Epithelial cell of esophagus (primary cell): ENCODE measurements at places on chromosomes 6 and 20.

GRCh38 chr6:2680264-2680922 is 70.3 kb downstream of the MYLK4 start:
- no peak for DNase-seq

GRCh38 chr6:99307295-99307907 is 42.1 kb downstream of the FAXC start:
- no peak for DNase-seq

DNA sequence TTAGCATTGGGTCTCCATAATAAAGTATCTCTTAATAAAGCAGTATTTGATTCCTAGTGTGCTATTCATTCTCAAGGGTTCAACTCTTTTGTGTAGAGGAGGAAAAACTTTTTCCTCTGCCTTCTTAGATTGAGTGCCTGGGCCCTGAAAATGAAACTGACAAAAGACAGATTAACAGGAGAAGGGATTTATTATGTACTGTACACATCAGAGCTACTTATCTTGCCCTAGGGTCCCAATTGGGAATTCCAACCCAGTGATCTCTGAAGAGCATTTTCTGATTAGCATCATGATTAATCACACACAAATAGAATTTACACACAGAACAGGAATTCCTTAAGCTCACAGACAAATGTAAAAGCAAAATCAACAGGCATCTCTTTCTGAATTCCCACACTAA is 128.9 kb downstream of the CD164 start:
- DNase-seq = no peak

DNA sequence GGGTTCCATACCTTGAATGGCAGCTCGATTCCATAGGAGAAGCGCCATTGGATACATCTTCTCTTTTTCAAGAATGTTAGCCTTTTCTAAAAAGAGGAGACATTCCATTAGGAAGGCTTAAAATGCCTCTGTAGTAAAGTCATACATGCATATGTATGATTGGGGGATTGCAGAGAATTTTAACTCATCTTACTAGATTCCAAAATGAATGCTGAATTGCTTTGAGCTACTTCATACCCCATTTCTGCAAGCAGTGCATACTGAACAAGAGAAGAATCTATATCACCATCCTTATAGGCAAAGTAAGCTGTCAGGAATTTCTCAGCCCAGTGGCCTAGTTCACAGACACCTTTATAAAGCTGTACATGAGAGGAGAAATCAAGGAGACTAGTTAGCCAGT is 80.3 kb downstream of the NDUFAF5 start:
- no peak for DNase-seq

DNA sequence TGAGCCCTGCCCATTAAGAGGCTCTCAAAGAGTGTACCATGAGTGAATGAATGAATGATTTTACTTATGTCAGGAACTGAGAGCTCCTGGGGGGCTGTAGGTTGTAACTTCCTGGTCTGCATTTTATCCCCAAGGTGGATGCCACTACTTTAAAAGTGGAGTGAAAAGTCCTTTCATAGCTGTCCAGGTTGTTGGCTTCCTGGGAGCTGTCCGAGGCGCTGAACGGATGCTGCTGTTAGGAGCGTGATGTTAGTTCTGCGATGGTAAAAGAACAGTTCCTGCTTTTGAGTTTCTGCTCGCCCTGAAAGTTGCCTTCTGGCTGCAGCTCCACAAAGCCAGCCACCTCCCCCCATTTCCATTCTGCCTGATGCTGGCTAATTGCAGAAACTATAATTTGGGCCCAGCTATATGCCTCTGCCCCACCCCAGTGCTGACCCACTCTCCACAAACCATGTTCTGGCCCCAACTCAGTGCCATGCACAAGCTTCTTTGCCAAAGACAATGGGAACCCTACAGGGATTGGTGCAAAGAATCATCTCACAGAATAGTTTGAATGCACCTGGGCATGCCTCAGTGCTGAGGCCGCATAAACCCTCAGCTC is 330.9 kb upstream of the CDH4 start:
- DNase-seq = no peak

DNA sequence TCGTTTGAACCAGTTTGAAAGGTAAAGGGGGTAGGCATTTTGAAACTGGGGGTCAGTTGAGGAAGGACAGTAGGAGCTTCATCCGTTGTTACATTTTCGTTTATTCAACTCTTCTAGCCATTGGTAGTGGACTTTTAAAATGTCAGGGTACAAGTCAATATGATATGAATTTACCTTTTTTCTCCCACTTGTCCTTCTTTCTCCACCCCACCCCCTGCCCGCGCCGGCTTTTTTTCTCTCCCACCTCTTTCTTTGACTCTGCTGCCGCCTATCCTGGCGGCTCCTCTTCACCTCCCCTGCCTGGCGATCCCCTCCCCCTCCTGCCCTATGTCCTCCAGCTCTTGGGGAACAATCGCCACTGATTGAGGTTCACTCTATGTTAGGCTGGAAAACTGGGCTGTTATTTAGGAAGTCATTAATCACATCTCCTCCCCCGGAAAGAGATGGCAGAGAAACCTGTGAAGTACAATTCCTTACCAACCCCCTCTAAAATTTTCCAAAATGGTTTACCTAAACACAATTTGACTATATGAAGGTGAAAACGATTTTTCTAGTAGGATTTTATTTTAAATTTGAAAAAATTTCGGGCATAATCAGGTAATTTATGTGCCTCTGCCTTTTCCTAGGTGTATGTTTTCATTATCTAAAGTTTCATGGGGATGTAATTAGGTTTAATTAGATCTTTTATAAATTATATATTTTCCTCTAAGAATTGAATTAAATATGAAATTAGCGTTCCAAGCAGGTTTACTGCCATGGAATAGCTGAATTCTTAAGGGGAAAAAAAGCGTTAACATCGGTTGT is 778 bp upstream of the LIN28B start:
- no peak for DNase-seq

- DNase-seq = no peak
Observed at GRCh38 chr6:2414885-2415547, 169.6 kb upstream of the GMDS start.

DNA sequence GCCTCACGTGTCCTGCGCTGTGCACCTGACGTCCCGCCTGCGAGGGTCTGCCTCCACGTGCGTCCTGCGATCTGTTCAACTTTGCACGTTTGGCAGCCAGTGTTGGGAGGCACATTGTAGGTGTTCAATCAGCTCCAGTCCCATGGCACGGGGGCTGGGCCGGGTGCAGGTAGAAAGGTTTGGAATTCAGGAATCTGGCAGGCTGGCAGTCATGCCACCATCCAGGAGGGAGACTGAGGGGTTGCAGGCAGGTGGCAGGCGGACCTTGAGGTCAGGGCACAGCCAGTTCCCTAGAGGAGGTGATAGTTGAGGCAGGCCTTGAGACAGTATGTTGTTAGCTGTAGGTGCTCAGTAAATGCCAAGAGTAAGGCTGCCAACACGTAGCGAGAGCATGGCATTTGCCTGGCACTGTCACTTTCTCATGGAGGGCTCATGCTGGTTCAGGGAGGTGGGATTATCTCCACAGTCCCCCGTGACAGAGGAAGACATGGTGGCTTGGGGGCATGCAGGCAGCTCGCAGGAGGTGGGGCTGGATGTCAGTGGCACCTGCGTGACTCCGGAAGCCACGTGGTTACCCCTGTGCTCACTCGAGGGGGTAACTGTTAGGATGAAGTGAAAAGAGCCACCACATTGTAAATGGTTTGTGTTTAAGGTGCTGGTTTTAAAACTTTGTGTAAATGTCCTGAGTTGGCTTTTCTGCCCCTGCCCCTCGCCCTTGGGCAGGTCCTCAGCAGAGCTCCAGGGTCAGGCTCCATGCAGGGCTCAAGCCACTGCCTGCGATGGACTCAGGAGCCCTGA is 111.8 kb upstream of the FRMD1 start:
- DNase-seq = no peak
